ENCODE measurements at places on chromosomes 3 and 15. TPM values are rescaled to one million over a fixed set of nuclear protein-coding genes. Genes with fewer than 3 reads are reported as not detected.

The GABRB3 gene
- not detected for total RNA-seq

DNA sequence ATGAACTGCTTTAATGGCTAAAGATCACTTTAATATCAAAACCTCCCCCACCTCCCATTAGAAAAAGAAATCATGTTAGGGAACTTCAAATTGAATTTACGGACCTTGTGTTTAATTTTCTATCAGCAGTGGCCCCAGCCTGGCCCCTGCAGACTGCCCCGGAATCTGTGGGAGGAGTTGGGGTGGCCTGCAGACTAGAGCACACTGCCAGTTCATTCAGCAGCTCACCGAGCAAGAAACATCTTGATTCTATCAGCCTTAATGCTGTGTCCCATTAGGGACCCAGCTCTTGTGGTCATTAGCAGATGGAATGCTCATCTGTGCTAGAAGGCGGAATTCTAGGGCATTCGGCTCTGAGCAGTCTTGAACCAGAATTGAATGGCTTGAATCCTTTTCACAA is 54.2 kb downstream of the FLNB start:
- H3K27ac ChIP-seq: peak overlapping the region; percentile 24
- DNase-seq: no peak
- no peaks in the 10 kb centered on the region for H3K36me3 ChIP-seq
- H3K4me1 ChIP-seq: peaks cover 57% of the 10 kb centered on the region
- H3K4me3 ChIP-seq: no peak overlapping the region
- H3K27me3 ChIP-seq: no peaks in the 10 kb centered on the region

The FAM107A gene
- not detected for total RNA-seq

- H3K27me3 ChIP-seq: no peaks in the 10 kb centered on the region
- peaks cover 34% of the 10 kb centered on the region for H3K4me1 ChIP-seq
- no peak overlapping the region for H3K4me3 ChIP-seq
Measured at GRCh38 chr15:101242160-101242998, 9.5 kb downstream of the CHSY1 start.

The CCR8 gene
- not detected for total RNA-seq

- H3K36me3 ChIP-seq: no peaks in the 10 kb centered on the region
- no peaks in the 10 kb centered on the region for H3K4me1 ChIP-seq
- no peak overlapping the region for H3K27ac ChIP-seq
- H3K4me3 ChIP-seq: no peak overlapping the region
- H3K27me3 ChIP-seq: no peaks in the 10 kb centered on the region
Measured at GRCh38 chr3:113243846-113244245, 32.5 kb downstream of the BOC start.

DNA sequence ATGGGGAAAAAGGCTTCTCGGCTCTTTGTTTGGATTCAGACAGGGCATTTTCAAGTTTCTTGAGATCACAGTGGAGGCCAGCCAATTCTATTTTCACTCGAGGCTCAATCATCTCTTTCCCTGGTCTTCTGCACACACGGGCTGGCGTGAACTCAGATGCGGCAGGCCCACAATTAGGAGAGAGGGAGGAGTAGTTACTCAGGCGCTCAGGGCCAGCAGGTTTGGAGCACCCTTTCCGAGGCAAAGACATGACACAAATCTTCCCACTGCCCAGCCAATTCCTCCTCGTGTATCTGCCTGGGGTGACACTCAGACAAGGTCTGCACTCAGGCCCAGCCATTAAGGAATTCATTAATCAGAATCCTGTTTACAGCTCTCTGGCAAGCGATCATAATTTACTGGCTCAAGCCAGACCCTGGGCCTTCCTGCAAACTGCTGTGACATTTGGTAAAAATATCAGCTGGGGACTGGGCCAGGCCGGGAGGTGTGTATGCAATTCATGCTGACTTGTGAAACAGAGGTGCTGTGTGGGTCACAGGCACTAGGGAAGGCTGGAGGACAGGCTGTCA is 68.1 kb upstream of the TLE3 start:
- no peak overlapping the region for H3K4me3 ChIP-seq
- no peaks in the 10 kb centered on the region for H3K27me3 ChIP-seq
- H3K36me3 ChIP-seq: no peaks in the 10 kb centered on the region
- no peak for DNase-seq
- H3K27ac ChIP-seq: no peak overlapping the region

DNA sequence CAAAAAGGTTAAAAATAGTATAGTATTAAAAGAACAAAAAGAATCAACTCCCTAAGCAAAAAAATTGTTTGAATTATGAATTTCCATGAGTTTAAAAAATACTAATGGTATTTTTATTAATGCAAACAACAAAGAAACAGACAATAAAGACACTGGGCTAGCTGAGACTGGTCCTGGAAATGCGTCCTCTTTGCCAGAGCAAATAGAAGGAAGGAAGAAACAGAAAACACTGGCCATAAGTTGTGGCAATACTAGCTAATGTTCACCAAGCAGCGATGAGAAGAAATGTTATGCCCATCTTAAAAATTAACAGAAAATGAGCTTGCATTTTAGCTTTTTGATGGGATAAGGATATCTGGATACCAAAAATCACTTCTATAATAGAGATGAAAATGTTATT is 88.6 kb downstream of the TBL1XR1 start:
- DNase-seq: no peak
- H3K27me3 ChIP-seq: no peaks in the 10 kb centered on the region
- H3K4me3 ChIP-seq: no peak overlapping the region
- H3K4me1 ChIP-seq: peaks cover 45% of the 10 kb centered on the region
- H3K36me3 ChIP-seq: peaks cover 6% of the 10 kb centered on the region

- peaks cover 57% of the 10 kb centered on the region for H3K4me1 ChIP-seq
- peak overlapping the region; percentile 95 for H3K27ac ChIP-seq
- DNase-seq: peak; percentile 78
- peak overlapping the region; percentile 12 for H3K4me3 ChIP-seq
- no peaks in the 10 kb centered on the region for H3K36me3 ChIP-seq
- H3K27me3 ChIP-seq: no peaks in the 10 kb centered on the region
Measured at GRCh38 chr3:126270145-126270811, 86.9 kb downstream of the KLF15 start.

DNA sequence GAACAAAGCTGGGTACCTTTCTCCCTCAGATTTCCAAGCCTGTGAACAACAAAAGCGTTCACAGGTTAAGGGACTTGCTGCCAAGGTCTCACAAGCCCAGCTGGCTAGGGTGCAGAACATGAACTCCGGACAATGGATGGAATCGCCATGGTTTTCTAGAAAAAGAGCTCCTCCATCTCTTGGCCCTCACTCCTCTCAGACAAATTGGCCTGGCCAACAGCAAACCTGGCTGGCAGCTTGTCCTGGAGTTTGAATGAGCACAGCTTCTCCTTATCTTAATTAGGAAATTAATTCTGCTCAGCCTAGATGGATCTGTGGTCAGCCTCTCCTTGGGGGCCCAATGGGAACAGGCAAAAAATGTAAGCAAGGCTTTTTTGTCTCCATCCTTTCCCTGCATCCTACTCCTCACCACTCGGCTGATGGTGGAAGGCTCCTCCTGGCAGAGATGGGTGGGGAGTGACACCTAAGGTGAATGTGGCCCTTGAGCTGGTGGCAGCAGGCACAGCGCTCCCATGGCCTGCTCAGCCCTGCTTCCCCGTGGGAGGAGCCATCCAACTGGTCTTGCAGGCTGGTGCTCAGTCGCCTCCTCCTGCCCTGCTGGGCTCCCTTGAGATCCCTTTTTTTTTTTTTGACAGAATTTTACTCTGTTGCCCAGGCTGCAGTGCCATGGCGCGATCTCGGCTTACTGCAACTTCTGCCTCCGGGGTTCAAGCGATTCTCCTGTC is 5.8 kb downstream of the KLHL25 start:
- no peak for DNase-seq
- peaks cover 27% of the 10 kb centered on the region for H3K4me1 ChIP-seq
- no peak overlapping the region for H3K27ac ChIP-seq
- H3K36me3 ChIP-seq: no peaks in the 10 kb centered on the region
- H3K27me3 ChIP-seq: no peaks in the 10 kb centered on the region

GRCh38 chr15:101482526-101483371 is 6.8 kb downstream of the PCSK6 start:
- H3K4me3 ChIP-seq: no peak overlapping the region
- H3K4me1 ChIP-seq: peaks cover 16% of the 10 kb centered on the region
- no peak for DNase-seq
- H3K27ac ChIP-seq: no peak overlapping the region
- no peaks in the 10 kb centered on the region for H3K27me3 ChIP-seq
- H3K36me3 ChIP-seq: peaks cover 18% of the 10 kb centered on the region

- peaks cover 5% of the 10 kb centered on the region for H3K4me1 ChIP-seq
- no peak overlapping the region for H3K27ac ChIP-seq
- DNase-seq: no peak
- no peaks in the 10 kb centered on the region for H3K27me3 ChIP-seq
- no peaks in the 10 kb centered on the region for H3K36me3 ChIP-seq
Measured at GRCh38 chr15:46576646-46577395, 942.0 kb downstream of the SQOR start.

- H3K36me3 ChIP-seq: no peaks in the 10 kb centered on the region
- no peak overlapping the region for H3K27ac ChIP-seq
- peaks cover 1% of the 10 kb centered on the region for H3K4me1 ChIP-seq
- DNase-seq: no peak
Measured at GRCh38 chr15:39255760-39256159, 325.1 kb upstream of the THBS1 start.

The STAB1 gene
- not detected for total RNA-seq

- DNase-seq: no peak
- no peak overlapping the region for H3K4me3 ChIP-seq
- H3K27ac ChIP-seq: no peak overlapping the region
Measured at GRCh38 chr3:134033315-134033996, 3.7 kb upstream of the SLCO2A1 start.

Data from MCF 10A (cell line).